ENCODE measurements at places on chromosomes 7 and 10.

- DNase-seq = no peak
These were observed 107.4 kb downstream of the WDFY4 start for GRCh38 chr10:48792121-48792520.

DNA sequence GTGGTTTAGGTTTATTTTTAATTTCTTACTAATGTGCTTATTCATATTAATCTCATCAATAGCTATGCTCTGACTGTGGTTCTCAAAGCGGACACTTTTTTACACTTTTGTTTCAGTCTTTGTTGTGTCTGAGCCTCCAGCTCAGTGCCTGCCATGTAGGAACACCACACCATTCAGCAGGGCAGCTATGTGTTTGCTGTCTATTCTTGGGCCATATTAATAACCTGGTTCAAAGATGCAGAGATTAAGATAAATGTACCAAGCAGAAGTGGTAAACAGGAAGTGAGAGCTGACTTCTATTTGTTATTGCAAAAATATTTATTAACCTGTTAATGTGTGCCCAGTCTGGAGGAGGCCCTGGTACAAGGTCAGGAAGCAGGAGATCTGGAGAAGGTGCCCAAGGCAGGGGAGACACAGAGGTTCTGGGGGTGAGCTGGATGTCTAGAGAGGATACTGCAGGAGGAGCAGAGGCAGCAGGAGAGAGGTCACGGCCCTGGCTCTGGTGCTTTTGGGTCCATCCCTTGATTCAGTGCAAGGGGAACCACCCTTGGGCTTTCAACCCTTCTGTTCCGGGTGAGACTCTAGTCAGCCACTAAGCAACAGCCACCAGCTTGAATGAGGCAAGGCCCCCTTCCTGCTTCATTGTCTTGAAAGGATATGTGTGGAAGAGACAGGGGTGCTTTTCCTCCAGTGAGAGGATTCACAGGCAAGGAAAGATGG is 1.9 kb downstream of the TBXAS1 start:
- DNase-seq = no peak

- no peak for DNase-seq
These were observed 25.7 kb downstream of the NEUROD6 start for GRCh38 chr7:31314781-31315180.

GRCh38 chr7:129771928-129772479 is 160.5 kb downstream of the NRF1 start:
- DNase-seq = peak; percentile 51

- DNase-seq = no peak
These were observed 36.4 kb upstream of the CD36 start for GRCh38 chr7:80601999-80602398.

DNA sequence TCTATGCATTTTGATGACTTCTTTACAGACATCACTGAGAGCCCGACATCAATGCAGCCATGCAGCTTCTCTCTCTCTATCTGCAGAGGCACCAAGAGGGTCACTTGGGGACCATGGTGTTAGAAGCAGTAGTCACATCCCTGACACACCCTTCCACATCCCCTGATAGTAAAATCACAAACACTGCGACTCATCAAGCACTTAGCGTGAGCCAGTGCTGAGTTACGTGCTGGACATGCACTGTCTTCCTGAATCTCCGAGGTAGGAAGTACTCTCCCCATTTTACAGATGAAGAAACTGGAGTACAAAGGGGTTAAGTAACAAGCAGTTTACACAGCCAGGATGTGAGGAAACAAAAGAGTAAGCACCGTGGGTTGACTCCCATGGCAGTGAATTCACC is 109.2 kb downstream of the OSBPL3 start:
- DNase-seq = no peak

DNA sequence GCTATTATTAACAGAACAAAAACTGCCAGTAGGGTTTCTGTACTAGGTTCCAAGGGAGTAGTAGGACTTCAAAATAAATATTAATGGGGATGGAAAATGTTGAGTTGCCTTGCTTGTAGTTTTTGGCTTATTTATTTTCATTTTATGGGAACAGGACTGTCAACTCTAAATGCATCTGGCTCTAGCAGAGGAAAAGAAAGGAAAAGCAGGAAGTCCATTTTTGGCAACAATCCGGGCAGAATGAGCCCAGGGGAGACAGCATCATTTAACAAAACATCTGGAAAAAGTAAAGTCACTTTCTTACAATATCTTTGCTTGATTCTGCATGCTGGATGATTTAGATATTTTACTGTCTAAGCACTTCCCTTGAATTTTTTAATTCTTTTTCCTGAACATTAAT is 69.4 kb downstream of the NOC3L start:
- DNase-seq = no peak

DNA sequence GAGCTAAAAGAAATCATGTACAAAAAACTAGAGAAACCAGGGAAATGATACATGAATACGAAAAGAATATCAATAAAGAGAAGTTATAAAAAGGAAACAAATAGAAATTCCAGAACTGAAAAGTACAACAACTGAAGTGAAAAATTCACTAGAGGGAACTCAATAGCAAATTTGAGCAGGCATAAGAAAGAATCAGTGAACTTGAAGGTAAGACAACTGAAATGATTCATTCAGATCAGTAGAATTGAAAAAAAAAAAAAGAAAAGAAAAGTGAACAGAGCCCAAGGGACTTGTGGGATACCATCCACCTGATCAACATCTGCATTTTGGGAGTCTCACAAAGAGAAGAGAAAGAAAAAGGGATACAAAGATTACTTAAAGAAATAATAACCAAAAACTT is 78.3 kb downstream of the HHEX start:
- DNase-seq = no peak

- peak; percentile 77 for DNase-seq
These were observed 96.2 kb downstream of the LHPP start for GRCh38 chr10:124557648-124558338.

DNA sequence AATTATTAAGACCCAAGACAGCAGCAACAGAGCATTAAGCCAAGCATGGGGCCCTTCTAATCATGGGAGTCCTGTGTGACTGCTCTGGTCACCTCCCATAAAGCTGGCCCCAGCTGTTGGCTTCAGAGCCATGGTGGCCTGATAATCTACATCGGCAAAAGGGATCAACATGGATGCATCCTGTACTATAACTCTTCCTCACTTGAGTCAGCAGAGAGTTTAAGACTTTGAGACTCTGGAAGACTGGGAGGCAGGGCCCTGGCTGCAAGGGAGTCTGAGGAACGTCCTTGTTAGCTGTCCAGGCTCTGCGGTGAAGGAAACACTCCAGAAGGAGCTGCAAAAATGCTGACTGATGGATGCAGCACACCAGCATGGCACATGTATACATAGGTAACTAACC is 95.0 kb upstream of the KIAA1217 start:
- DNase-seq = no peak

- DNase-seq = no peak
These were observed at the start of gene ALOX5 for GRCh38 chr10:45373576-45374349. ALOX5 (plus strand) TSS chr10:45374216; CDS start chr10:45374280, 64 bp downstream.

DNA sequence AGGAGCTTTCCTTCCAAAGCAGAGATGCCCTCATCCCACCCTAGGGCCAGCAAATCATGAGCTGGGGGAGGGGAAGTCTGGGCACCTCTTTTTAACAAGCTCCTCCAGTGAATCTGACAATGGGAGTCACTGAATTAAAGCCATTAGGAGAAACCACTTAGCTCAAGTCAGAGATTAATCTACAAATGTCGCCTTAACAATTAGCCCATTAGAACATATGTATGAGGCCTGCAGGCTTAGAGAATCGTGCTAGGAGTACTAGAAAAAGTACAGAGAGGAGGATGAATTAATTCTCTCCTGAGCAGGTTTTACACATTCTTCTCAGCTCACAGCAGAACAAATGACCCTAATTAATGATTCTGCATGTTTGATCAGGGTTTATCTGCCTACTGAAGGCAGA is 381.3 kb downstream of the KCNMA1 start:
- DNase-seq = no peak

GRCh38 chr10:34163075-34163905 is 651.8 kb downstream of the PARD3 start:
- no peak for DNase-seq

DNA sequence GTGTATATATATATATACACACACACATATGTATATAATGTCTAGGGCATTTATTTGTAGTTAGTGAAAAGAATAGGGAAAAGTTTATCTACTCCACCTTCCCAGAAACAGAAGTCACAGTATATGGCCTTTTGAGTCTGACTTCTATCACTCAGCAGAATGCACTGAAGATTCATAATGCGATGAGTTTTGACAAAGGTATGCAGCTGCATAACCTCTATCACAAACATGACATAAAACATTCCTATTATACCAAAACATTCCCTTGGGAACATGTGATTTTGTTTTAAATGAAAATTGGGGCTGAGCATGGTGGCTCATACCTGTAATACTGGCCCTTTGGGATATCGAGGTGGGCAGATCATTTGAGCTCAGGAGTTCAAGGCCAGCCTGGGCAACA is 137.3 kb upstream of the EEPD1 start:
- no peak for DNase-seq

DNA sequence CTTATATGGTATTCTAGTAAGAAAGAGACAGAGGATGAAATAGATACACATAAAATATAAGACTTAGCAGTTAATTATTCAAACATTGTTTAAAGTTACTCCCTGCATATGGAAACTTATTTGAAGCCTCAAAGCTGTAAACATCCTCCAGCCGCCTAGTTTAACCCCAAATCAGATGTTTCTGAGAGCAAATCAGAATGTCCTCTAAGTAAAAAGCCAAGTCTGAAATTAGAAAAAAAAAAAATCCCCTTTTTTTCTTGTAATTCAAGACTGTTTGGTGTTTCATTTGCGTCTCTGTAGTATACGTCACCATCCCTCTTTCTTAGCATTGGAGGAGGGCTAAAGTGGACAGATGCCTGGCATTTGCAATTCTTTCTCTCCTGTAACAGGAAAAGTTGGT is 46.4 kb downstream of the TMEM26 start:
- DNase-seq = no peak

DNA sequence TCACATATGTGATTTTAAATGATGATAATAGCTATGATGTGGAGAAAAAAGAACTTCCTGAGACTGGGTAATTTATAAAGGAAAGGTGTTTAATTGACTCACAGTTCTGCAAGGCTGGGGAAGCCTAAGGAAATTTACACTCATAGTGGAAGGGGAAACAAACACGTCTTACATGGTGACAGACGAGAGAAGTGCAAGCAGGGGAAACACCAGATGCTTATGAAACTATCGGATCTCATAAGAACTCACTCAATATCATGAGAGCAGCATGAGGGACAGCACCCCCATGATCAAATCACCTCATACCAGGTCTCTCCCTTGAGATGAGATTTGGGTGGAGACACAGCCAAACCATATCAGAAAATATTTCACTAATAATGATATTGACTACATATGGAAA is 4.1 kb upstream of the LIPN start:
- DNase-seq = no peak

DNA sequence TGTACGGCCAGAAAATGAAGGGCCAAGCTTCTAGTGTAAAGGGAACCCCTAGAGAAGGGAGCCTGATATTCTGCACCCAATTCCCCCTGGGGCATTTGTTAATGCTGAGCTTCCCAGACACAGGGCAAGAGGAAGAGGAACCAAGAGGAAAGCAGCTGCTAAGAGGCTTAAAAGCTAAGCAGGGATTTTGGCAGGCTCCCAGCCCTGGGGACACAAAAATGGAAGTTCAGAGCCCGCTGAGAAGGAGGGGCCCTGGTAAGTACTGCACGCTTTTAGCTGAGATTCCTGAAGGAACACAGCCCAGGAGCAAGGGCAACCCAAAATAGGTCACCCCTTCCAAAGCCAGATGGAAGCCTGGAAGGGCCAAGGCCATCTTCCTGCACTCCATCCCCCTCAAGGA is 387.3 kb upstream of the MGMT start:
- DNase-seq = no peak

- DNase-seq = no peak
These were observed 44.8 kb downstream of the HDAC9 start for GRCh38 chr7:18540396-18540795.

Data from chondrocyte (in vitro differentiated cells).